NCI-H524 (cell line): ENCODE measurements at places on chromosomes 3 and 15.
A peak's percentile ranks its signal among the peaks of the same experiment; 100 is the strongest.

GRCh38 chr15:38743147-38743546, 178.5 kb upstream of the RASGRP1 start:
- DNase-seq = no peak

- DNase-seq = peak; percentile 37
Observed at GRCh38 chr3:118380576-118380975, 654.1 kb downstream of the IGSF11 start.

- no peak for DNase-seq
Observed at GRCh38 chr3:65078748-65079147, 390.9 kb upstream of the ADAMTS9 start.

- no peak for DNase-seq
Observed at GRCh38 chr15:55999658-56000057, 6.2 kb upstream of the NEDD4 start.
